Pancreas (tissue), 10 donors: ENCODE measurements at places on chromosomes 1 and 21. TPM values are rescaled to one million over a fixed set of nuclear protein-coding genes. Genes with fewer than 3 reads are reported as not detected.
A peak's percentile ranks its signal among the peaks of the same experiment; 100 is the strongest.

Gene HCN3
- total RNA-seq: 1.9 TPM

- H3K27me3 ChIP-seq: no peaks in the 10 kb centered on the region
- no peak overlapping the region for H3K27ac ChIP-seq
- DNase-seq: no peak
- H3K4me1 ChIP-seq: peaks cover 5% of the 10 kb centered on the region
- H3K36me3 ChIP-seq: no peaks in the 10 kb centered on the region
Measured at GRCh38 chr1:185652348-185652747, 81.8 kb upstream of the HMCN1 start.

Gene PATJ
- total RNA-seq: 28.6 TPM

GRCh38 chr1:175737451-175737850 is 5.9 kb downstream of the TNR start:
- no peak for DNase-seq
- H3K36me3 ChIP-seq: no peaks in the 10 kb centered on the region
- H3K27ac ChIP-seq: no peak overlapping the region
- H3K4me1 ChIP-seq: no peaks in the 10 kb centered on the region
- H3K27me3 ChIP-seq: no peaks in the 10 kb centered on the region
- H3K4me3 ChIP-seq: no peak overlapping the region

- no peaks in the 10 kb centered on the region for H3K36me3 ChIP-seq
- no peak overlapping the region for H3K4me3 ChIP-seq
- H3K27ac ChIP-seq: no peak overlapping the region
- no peak for DNase-seq
Measured at GRCh38 chr1:194930132-194930531, 1678.1 kb downstream of the KCNT2 start.

- no peaks in the 10 kb centered on the region for H3K36me3 ChIP-seq
- no peaks in the 10 kb centered on the region for H3K27me3 ChIP-seq
- H3K4me3 ChIP-seq: no peak overlapping the region
- H3K27ac ChIP-seq: no peak overlapping the region
Measured at GRCh38 chr1:150530491-150531159, 15.1 kb downstream of the FALEC start.

Gene UBASH3A
- 0.28 TPM for total RNA-seq

Gene GLIS1
- total RNA-seq: not detected

DNA sequence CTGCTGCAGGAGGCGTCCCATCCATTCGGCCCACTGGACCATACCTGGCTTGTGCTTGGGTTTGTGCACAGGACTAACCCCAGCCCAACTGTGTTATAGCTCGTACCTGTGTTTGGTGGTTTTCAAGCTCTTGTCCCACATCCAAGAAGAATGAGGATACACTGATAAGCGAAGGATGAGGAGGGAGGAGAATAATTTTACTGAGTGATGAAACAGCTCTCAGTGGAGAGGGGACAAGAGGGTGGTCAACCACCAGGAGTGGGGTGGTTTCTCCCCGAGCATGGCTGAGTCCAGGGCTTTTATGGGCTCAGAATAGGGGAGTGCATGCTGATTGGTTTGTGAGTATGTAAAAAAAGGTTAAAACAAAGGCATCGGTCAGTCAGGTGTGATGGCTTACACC is 12.1 kb upstream of the USP48 start:
- no peaks in the 10 kb centered on the region for H3K4me1 ChIP-seq
- H3K36me3 ChIP-seq: no peaks in the 10 kb centered on the region
- DNase-seq: no peak
- H3K27ac ChIP-seq: no peak overlapping the region
- no peaks in the 10 kb centered on the region for H3K27me3 ChIP-seq
- H3K4me3 ChIP-seq: no peak overlapping the region

- no peaks in the 10 kb centered on the region for H3K36me3 ChIP-seq
- no peak for DNase-seq
- H3K27me3 ChIP-seq: no peaks in the 10 kb centered on the region
- H3K4me1 ChIP-seq: no peaks in the 10 kb centered on the region
Measured at GRCh38 chr1:243727503-243728203, 122.4 kb downstream of the AKT3 start.

Gene OR10J1
- not detected for total RNA-seq

- no peaks in the 10 kb centered on the region for H3K27me3 ChIP-seq
- H3K4me3 ChIP-seq: no peak overlapping the region
- H3K36me3 ChIP-seq: no peaks in the 10 kb centered on the region
- no peak overlapping the region for H3K27ac ChIP-seq
- H3K4me1 ChIP-seq: no peaks in the 10 kb centered on the region
Measured at GRCh38 chr1:230794431-230794830, 47.2 kb downstream of the CAPN9 start.

Gene VTCN1
- 34.5 TPM for total RNA-seq

GRCh38 chr1:42853116-42853884 is 6.9 kb downstream of the ZNF691 start:
- no peaks in the 10 kb centered on the region for H3K27me3 ChIP-seq
- no peak overlapping the region for H3K4me3 ChIP-seq
- H3K27ac ChIP-seq: no peak overlapping the region
- H3K36me3 ChIP-seq: no peaks in the 10 kb centered on the region
- no peak for DNase-seq

DNA sequence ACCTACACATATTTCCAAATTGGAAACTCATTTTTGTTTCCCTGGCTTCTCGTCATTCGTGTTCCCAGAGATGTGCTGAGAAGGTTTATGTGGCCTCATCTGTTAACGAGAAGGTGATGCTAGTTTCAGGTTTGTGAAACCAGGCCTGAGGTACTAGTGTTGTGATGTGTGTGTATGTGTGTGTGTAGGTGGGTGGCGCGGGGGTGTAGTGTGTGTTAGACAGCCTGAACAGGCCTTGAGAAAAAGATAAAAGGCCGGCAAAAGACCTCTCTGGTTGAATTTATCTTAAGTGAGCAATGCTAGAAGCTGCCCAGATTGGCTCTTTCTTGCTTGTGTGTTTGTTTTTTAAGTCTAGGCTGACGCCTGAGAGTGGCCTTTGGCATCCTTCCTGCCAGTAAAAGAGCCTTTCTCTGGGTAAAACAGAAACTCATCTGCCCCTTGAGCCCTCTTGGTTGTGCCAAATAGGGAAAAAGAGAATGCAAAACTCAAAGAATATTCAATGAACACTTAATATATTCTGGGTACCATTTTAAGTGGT is 65.8 kb upstream of the HSD17B7 start:
- no peaks in the 10 kb centered on the region for H3K36me3 ChIP-seq
- DNase-seq: no peak
- H3K4me1 ChIP-seq: no peaks in the 10 kb centered on the region
- no peak overlapping the region for H3K4me3 ChIP-seq

- no peaks in the 10 kb centered on the region for H3K27me3 ChIP-seq
- no peaks in the 10 kb centered on the region for H3K36me3 ChIP-seq
- no peak within 1 kb of the TSS for H3K27ac ChIP-seq
- peak within 1 kb of the TSS; percentile 63 for H3K4me3 ChIP-seq
Measured at GRCh38 chr1:212950243-212951125, at the start of gene VASH2. VASH2 (plus strand) TSS chr1:212950541; CDS start chr1:212951543, 1,002 bp downstream.

DNA sequence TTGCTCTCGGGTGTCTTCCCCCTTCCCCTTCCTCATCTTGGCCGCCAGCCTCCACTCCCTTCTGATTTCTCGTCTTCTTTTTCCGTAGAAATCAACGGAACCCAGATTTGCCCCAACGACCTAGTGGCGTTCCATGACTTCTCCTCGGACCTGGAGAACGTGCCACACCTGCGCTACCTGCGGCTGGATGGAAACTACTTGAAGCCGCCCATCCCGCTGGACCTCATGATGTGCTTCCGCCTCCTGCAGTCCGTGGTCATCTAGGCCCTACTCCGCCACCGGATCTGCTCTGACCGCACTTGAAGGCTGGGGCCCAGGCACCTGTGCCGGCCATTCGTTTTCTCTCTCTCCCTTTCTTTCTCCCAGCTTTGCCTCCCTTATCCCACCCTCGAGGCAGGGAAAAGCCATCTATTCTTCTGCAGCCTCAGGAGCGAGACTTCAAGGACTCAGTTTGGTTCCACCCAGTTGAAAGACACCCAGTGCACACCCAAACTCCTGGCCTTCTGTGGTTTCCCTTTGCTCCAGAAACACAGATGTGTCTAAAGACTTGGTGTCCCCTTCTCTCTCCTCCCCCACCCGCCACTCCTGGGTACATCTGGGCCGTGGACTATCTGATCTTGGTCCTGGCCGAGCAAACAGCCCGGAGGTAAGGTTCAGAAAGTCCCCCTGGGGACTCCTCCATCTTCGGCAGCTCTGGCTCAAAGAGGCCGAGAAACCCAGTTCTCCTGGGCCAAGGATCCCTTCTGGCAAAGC is 7.2 kb upstream of the OPTC start:
- peaks cover 6% of the 10 kb centered on the region for H3K4me1 ChIP-seq
- H3K4me3 ChIP-seq: peak overlapping the region; percentile 49
- H3K36me3 ChIP-seq: no peaks in the 10 kb centered on the region
- DNase-seq: no peak

DNA sequence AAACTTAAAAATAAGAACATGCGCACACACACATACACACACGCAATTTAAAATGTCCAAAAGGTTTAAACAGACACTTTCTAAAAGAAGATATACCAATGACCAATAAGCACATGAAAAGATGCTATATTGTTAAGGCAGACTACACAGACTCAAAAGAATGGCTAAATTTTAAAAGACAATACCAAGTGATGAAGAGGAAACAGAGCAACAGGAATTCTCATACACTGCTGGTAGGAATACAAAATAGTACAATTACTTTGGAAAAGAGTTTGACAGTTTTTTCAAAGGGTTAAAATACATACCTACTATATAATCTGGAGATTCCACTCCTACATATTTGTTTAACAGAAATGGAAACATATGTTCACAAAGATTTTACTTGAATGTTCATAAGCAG is 239.6 kb upstream of the SAMSN1 start:
- DNase-seq: no peak
- H3K4me1 ChIP-seq: no peaks in the 10 kb centered on the region
- no peaks in the 10 kb centered on the region for H3K27me3 ChIP-seq
- no peak overlapping the region for H3K4me3 ChIP-seq

Gene FMO1
- total RNA-seq: 2.5 TPM

Gene NGF
- 0.49 TPM for total RNA-seq

Gene PAPPA2
- total RNA-seq: 1.7 TPM

GRCh38 chr1:186255266-186255665 is 119.8 kb downstream of the TPR start:
- H3K27ac ChIP-seq: no peak overlapping the region
- H3K4me1 ChIP-seq: no peaks in the 10 kb centered on the region
- H3K27me3 ChIP-seq: no peaks in the 10 kb centered on the region
- no peaks in the 10 kb centered on the region for H3K36me3 ChIP-seq
- DNase-seq: no peak
- H3K4me3 ChIP-seq: no peak overlapping the region

DNA sequence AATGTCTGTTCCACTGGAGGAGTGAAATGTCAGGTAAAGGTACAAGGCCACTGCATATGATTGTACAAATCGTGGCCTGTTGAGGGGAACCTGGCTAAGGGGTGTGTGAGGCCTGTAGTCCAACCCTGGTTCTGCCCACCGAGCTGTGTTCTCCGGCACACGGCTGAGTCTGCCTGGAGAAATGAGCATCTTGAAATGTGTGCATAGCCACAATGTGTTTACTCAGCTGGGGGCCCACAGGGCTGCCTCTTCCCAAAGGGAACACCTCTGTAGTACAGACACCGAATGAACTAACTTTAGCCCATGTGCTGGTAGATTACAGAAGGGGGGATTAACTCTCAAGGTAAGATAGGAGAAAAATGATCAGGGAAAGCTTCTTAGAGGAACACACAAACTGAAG is 30.2 kb downstream of the AK4 start:
- no peak overlapping the region for H3K27ac ChIP-seq
- H3K4me1 ChIP-seq: no peaks in the 10 kb centered on the region
- DNase-seq: no peak
- no peaks in the 10 kb centered on the region for H3K27me3 ChIP-seq
- no peak overlapping the region for H3K4me3 ChIP-seq
- H3K36me3 ChIP-seq: no peaks in the 10 kb centered on the region

DNA sequence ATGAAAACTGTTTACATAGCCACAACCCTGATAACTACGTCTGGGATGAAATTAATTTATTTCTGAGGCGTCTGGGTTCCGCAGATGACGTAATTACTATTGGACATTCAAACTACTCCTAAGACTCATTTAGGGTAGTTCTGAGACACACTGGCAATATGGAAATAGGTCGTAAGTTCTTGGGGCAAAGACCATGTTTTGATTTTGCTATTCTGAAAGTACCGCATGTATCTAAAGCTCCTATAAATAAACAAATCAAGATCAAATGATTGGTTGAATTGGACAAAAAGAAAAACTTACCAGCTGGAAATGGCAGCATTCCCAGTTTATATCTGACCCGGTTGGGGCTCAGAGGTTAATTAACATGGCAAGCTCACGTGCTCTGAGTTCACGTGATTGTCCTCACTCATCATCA is 74.3 kb downstream of the DHRS3 start:
- DNase-seq: no peak
- H3K4me1 ChIP-seq: peaks cover 7% of the 10 kb centered on the region
- H3K27ac ChIP-seq: no peak overlapping the region

DNA sequence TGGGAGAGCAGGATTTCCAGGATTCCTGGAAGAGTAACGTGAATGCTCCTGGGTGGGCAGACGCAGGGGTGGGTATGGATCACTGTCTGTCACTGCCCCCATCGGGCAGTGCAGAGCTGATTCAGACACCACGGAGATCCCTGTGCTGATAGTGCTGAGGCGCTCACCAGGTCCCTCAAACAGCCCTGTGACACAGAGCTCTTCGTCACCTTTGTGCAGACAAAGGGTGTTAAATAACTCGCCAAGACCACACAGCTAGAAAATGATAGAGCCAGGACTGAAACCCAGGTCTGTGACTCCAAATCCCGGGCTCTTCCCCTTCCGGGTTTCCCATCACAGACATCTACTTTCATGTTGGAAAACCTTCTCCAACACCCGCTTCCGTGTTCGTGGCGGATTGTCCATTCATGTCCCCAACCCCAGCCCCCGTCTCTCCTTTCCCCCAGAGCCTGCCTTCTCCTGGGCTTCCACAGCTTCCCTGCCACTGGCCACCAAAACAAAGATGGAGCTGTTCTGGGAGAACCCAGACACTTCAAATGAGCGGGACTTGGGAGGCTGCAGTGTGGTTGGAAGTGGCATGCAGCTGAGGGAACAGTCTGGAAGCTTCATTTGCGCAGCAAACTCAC is 2.6 kb downstream of the EFHD2 start:
- peak overlapping the region; percentile 65 for H3K27ac ChIP-seq
- no peak overlapping the region for H3K4me3 ChIP-seq
- H3K36me3 ChIP-seq: no peaks in the 10 kb centered on the region
- peaks cover 14% of the 10 kb centered on the region for H3K4me1 ChIP-seq
- H3K27me3 ChIP-seq: no peaks in the 10 kb centered on the region
- no peak for DNase-seq

Gene OR2L3
- not detected for total RNA-seq

- no peak overlapping the region for H3K27ac ChIP-seq
- no peaks in the 10 kb centered on the region for H3K36me3 ChIP-seq
- H3K4me3 ChIP-seq: no peak overlapping the region
- DNase-seq: no peak
- no peaks in the 10 kb centered on the region for H3K4me1 ChIP-seq
- H3K27me3 ChIP-seq: no peaks in the 10 kb centered on the region
Measured at GRCh38 chr1:160161965-160162705, 10.7 kb downstream of the ATP1A4 start.

DNA sequence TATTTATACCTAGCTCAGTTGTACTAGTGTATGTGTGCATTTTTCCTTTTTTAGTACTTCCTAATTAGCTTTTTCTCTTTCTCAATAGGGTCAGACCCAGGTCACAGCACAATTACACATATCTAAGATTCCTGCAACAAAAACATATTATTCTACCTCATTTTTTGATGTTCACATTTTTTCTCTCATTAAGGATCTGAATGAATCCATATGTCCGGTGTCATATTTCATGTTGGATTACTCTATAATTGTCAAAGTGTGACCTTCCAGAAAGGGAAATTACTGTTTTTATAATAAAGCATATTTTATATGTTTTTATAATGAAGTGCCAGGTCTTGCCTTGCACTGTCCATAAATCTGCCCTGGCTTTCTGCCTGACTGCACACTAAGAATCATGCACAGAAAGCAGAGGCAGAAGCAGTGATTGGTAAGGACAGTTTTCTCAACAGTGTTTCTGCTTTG is 143.7 kb downstream of the KCNT2 start:
- no peaks in the 10 kb centered on the region for H3K27me3 ChIP-seq
- H3K27ac ChIP-seq: no peak overlapping the region
